ENCODE measurements at places on chromosomes 16 and 17. TPM values are rescaled to one million over a fixed set of nuclear protein-coding genes. Genes with fewer than 3 reads are reported as not detected.

GRCh38 chr16:81627024-81627423, 152.1 kb upstream of the PLCG2 start:
- DNase-seq = no peak

- peak; percentile 71 for DNase-seq
Observed at GRCh38 chr17:18916816-18917500, 35.0 kb upstream of the SLC5A10 start.

GRCh38 chr16:75309899-75310430, 58.5 kb upstream of the BCAR1 start:
- no peak for DNase-seq

GRCh38 chr17:32486701-32487472, at the start of gene CDK5R1:
TSS of gene CDK5R1 (plus strand) at chr17:32486993. CDS start at chr17:32487621, 628 bp downstream.
- DNase-seq = peak; percentile 98

GRCh38 chr17:14428648-14429029, 127.8 kb downstream of the HS3ST3B1 start:
- DNase-seq = no peak

DNA sequence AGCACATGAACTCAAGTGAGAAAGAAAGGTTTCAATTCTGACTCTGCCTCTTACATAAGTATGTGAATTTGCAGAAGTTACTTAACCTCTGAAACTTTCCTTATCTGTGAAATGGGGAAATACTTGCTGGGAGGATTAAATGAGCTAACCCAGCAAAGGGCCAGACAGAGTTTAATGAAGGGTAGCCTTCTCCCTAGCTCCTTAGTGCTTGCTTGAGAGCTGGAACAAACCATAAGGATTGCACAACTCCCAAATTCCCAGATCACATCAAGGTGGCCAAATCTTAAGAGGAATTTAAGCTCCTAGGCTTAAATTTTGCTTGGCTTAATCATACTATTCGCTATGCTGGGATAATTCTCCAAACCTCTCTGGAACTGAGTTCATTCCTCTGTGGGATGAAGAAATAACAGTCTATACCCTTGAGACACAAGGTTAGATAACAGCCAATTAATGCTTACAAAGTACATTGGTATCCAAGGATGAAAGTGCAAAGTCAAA, 11.8 kb upstream of the WSB1 start:
- DNase-seq = no peak

GRCh38 chr16:80693553-80693952, 110.8 kb downstream of the CDYL2 start:
- no peak for DNase-seq

- no peak for DNase-seq
Observed at GRCh38 chr17:15278924-15279477, 13.9 kb upstream of the PMP22 start.

GRCh38 chr17:80813318-80813717, 178.3 kb upstream of the CHMP6 start:
- DNase-seq = no peak

CIITA gene
- total RNA-seq = 2.5 TPM

CCL22 gene
- not detected for total RNA-seq

HEATR9 gene
- total RNA-seq = not detected

HOXB13 gene
- not detected for total RNA-seq

FA2H gene
- total RNA-seq = not detected

All from osteoblast (primary cell).